ENCODE measurements at places on chromosomes 7 and 10. TPM values are rescaled to one million over a fixed set of nuclear protein-coding genes. Genes with fewer than 3 reads are reported as not detected.

STEAP4 gene
- total RNA-seq = 1.7 TPM

CHN2 gene
- 0.29 TPM for total RNA-seq

TBXAS1 gene
- total RNA-seq = 1.2 TPM

HGF gene
- total RNA-seq = 80.7 TPM

CTAGE8 gene
- total RNA-seq = not detected

RBM17 gene
- total RNA-seq = 34.1 TPM

GPER1 gene
- 4.9 TPM for total RNA-seq

HYAL4 gene
- 0.17 TPM for total RNA-seq

NUP205 gene
- total RNA-seq = 61.7 TPM

ELMO1 gene
- total RNA-seq = 0.73 TPM

SPDYE16 gene
- total RNA-seq = 0.33 TPM

SLC26A5 gene
- not detected for total RNA-seq

H2BK1 gene
- total RNA-seq = not detected

ARID5B gene
- 105 TPM for total RNA-seq

NKX6-2 gene
- total RNA-seq = not detected

SPDYE11 gene
- under 0.01 TPM for total RNA-seq

TUBB8 gene
- total RNA-seq = not detected

PLXDC2 gene
- total RNA-seq = 2.8 TPM

DLX6 gene
- not detected for total RNA-seq

ORC5 gene
- total RNA-seq = 28.7 TPM

CRHR2 gene
- not detected for total RNA-seq

GPR22 gene
- not detected for total RNA-seq

FKBP6 gene
- not detected for total RNA-seq

NCF1 gene
- total RNA-seq = not detected

PIK3CG gene
- not detected for total RNA-seq

CD36 gene
- total RNA-seq = 2.5 TPM

RELN gene
- 4.7 TPM for total RNA-seq

SND1 gene
- 243 TPM for total RNA-seq

ZNF425 gene
- total RNA-seq = 7.4 TPM

HOXA13 gene
- under 0.01 TPM for total RNA-seq

FAM25G gene
- not detected for total RNA-seq

ADCYAP1R1 gene
- total RNA-seq = not detected

UPP1 gene
- total RNA-seq = 6.5 TPM

SPDYE2 gene
- total RNA-seq = not detected

ANKRD2 gene
- 0.50 TPM for total RNA-seq

AOAH gene
- not detected for total RNA-seq

AKR1C4 gene
- not detected for total RNA-seq

STK31 gene
- not detected for total RNA-seq

ACBD5 gene
- 20.7 TPM for total RNA-seq

MMP21 gene
- total RNA-seq = not detected

TMEM213 gene
- not detected for total RNA-seq

CALD1 gene
- 232 TPM for total RNA-seq
